Activated CD8-positive, alpha-beta memory T cell treated with anti-CD3 and anti-CD28 coated beads for 1 hour (primary cell): ENCODE measurements at places on chromosomes 5 and 9.

DNA sequence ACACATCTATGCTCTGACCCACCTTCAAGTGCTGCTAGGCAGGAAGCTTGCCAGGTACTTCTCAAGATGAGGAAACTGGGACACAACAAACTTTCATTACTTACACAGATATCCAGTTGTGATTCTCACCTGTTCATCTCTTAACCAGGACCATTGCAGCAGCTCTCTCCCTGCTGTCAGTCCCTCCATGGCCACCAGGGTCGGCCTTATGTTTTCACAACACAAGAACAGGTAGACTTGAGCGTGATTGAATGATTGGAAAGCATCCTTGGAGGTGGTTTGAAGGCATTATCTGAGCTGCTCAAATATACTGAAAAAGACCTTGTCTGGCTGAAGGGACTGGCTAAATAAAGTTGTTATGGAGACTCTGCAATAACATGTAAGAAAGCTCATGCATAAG lies 94.4 kb downstream of the MTREX start:
- no peak for DNase-seq

DNA sequence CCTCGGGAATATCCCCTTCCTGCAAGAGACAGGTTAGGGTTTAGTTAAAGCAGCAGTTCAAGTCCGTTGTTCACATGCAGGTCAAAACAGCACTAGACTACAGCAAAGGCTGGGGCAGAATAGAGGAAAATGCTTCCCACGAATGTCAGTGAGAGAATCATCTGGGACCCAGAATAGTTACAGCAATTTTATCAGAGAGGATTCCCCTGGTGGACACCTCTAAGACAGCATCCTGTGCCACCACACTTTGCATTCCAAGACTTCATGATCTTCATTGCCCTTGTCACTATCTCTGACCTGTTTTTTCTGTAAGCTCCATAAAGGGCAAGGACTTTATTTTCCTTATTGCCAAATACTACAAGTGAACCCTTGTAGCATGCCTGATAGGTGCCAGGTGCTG lies 12.9 kb downstream of the GRXCR2 start:
- DNase-seq: no peak

GRCh38 chr9:133347515-133347984 lies 381 bp downstream of the MED22 start:
- DNase-seq: no peak

GRCh38 chr5:166341740-166342337 lies 1949.6 kb upstream of the WWC1 start:
- DNase-seq: no peak

DNA sequence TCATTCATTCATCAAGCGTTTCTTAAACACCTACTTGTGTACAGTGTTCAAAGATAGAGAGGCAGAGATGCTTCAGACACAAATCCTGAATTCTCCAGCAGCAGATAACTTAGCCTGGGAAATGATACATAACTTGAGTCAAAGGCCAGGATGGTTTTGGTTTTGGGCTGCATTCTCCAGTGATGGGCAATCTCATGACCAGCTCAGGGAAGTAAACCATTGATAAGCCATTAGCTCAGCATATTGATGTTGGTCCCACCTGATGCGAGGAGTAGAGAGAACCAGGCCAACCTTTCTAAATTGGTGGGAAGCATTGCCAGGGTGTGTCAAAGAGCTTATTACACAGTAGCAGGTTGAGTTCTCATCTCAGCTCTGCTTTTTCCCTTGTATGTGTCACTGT lies 53.0 kb downstream of the SH3RF2 start:
- DNase-seq: no peak

DNA sequence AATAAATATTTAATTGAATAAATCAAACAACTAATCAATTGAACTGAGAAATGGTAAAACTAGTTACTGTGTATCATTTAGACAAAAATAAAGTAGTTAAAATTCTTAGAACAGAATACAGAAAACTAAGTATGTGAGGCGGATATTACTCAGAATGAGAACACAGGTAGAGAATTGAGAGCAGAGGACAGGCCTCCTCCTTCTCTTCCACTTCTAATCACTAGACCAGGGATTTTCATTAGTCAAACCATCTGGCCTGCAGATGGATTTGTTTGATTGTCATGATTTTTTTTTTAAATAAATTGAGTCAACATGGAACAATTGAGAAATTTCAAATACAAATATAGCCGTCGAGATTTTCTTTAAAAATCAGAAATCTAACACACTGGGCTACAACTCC lies 198.6 kb upstream of the HMHB1 start:
- DNase-seq: no peak

GRCh38 chr9:71096421-71097108 lies 24.9 kb downstream of the TRPM3 start:
- no peak for DNase-seq

DNA sequence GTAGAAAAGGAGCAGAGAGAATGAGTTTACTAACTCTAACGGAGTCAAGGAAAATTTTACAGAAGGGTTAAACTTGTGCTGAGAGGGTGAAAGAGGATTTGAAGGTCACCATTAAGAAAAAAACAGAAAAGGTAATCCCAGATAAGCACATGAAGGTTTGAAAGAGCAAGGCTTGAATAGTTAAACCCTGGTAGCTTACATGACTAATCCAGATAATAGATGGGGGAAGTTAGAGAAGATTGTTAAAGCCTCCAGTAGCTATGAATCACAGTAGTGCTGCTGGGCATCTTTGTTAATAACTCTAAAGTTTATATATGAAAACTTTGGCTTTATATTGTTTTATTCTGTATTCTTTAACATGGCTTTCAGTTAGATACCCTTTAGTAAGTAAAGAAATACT lies 354.5 kb upstream of the FTMT start:
- no peak for DNase-seq

GRCh38 chr9:128382261-128382660 lies 11.1 kb downstream of the URM1 start:
- DNase-seq: no peak

- no peak for DNase-seq
Observed at GRCh38 chr5:31617867-31618266, 21.1 kb upstream of the PDZD2 start.

GRCh38 chr9:70134360-70134759 lies 90.7 kb downstream of the MAMDC2 start:
- no peak for DNase-seq

GRCh38 chr9:93464395-93464794 lies 11.0 kb upstream of the FAM120AOS start:
- no peak for DNase-seq

- no peak for DNase-seq
Observed at GRCh38 chr9:134535171-134535570, 106.4 kb upstream of the COL5A1 start.

DNA sequence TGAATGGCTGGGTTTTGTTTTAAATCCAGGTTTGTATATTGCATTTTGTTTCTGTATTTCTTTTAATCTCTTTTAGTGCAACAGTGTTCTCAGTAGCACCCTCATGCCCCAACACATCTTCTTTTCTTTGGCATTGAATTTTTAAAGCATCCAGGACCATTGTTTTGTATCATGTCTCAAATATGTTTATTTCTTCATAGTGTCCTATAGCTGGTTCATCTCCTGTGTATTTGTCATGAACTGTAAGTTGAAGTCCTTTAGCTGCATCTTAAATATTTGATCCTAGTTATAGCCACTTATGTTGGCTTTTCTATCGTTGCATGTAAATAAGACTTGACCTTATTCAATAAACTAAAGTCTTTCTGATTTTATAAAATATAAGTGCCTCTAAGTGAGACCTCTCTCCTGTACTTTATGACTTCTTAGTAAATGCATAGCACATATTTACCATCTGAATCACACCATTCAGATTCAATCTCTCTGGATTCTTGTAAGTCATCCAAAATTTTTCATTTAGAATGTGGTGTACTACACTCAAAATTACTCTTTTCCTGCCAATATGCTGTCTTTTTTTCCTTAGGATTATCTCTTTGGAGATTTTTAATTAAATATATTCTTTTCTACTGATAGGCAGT lies 21.0 kb upstream of the ERCC6L2 start:
- DNase-seq: no peak

GRCh38 chr9:32292611-32293010 lies 91.8 kb upstream of the ACO1 start:
- DNase-seq: no peak

- no peak for DNase-seq
Observed at GRCh38 chr5:95913663-95914062, 48.0 kb downstream of the ELL2 start.

DNA sequence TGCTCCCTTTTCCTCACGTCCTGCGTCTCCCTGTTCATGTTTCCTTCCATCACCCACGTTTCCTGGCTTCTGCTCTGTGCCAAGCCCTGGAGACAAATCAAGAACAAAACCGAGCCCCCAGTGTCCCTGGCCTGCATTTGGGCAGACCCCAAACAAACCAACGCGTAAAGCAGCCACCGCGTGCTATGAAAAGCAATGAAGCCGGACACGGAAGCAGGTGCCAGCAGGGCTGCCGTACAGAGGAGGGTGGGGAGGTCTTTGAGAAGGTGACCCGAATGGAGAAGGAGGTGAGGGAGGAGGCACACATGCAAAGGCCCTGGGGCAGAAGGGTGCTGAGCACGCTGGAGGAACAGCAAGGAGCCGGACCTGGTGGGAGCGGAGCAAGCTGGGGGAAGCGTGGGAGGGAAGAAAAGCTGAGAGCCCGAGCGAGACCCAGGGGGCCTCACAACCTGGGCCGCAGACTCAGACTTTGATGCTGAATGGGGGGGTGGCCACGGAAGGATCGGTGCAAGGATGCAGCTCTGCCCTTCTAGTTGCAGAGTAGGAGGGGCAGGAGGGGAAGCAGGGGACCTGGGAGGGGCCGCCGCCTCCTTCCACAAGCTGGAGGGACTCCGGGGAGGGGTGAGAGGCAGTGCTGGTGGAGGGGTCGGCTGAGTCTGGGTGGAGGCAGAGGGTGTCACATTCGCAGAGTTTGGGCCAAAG lies 1.4 kb upstream of the QSOX2 start:
- DNase-seq: no peak

- no peak for DNase-seq
Observed at GRCh38 chr9:106868565-106868964, 5.6 kb downstream of the ZNF462 start.

GRCh38 chr5:22604711-22605110 lies 248.4 kb downstream of the CDH12 start:
- DNase-seq: no peak

GRCh38 chr9:124526174-124526573 lies 19.0 kb upstream of the NR5A1 start:
- DNase-seq: no peak

DNA sequence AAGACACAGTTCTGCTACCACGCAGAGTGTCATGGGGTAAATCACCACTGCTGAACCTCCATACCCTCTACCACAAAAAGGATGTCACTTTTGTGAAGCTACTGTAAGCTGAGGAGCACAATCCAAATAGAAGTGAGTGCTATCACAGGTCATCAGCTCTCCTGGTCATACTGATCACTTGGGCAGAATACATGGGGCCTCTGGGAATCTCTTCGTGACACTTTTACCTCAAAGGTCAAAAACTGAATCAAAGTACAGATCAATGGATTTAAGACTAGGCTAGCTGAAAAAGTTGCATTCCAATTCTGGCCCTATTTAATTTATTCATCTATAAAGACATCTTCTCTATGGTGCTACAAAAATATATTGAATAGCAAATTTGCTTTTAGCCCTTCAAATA lies 115.5 kb downstream of the MPDZ start:
- DNase-seq: no peak

GRCh38 chr9:109496841-109497225 lies 1.3 kb downstream of the PTPN3 start:
- DNase-seq: no peak

- DNase-seq: no peak
Observed at GRCh38 chr9:17775656-17776055, 196.8 kb downstream of the SH3GL2 start.

DNA sequence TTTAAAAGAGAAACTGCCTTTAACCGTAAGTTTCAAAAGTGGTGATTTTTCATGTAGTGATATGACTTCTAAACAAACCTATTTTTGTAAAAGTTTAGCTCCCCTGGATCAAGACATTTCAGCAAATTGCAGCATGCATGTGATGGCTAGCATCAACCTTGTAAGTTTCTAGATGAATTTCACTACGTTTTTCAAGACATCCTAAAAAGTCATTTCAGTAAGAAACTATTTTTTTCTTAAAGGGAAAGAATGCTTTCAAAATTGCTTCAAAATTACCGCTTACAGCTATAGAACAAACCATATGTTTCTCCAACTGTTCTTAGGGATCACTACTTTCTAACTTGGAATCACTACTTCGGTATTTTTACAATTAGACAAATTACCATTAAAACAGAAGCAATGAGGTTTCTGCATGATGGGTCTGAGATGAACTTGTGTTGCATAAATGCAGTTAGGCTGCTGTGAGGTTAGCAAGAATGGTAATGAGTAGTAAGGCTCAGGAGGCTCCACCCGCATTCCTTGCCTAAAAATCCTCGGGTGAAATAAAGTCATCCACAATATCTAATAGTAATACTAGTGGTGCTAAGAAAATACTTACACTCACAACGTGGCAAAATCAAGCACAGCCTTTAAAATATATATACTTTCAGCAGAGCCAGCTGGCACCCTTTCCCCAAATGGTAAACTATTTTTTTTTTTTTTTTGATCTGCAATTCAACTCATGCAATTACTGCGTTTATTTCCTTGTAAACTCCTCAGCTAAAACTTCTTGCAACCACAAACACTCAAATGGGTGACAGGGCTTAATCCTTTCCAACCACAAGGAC lies 53.8 kb downstream of the CDC14B start:
- no peak for DNase-seq

- no peak for DNase-seq
Observed at GRCh38 chr5:147989994-147990393, 73.8 kb upstream of the SPINK5 start.

GRCh38 chr9:76629205-76629990 lies 134.8 kb upstream of the PCA3 start:
- DNase-seq: no peak

DNA sequence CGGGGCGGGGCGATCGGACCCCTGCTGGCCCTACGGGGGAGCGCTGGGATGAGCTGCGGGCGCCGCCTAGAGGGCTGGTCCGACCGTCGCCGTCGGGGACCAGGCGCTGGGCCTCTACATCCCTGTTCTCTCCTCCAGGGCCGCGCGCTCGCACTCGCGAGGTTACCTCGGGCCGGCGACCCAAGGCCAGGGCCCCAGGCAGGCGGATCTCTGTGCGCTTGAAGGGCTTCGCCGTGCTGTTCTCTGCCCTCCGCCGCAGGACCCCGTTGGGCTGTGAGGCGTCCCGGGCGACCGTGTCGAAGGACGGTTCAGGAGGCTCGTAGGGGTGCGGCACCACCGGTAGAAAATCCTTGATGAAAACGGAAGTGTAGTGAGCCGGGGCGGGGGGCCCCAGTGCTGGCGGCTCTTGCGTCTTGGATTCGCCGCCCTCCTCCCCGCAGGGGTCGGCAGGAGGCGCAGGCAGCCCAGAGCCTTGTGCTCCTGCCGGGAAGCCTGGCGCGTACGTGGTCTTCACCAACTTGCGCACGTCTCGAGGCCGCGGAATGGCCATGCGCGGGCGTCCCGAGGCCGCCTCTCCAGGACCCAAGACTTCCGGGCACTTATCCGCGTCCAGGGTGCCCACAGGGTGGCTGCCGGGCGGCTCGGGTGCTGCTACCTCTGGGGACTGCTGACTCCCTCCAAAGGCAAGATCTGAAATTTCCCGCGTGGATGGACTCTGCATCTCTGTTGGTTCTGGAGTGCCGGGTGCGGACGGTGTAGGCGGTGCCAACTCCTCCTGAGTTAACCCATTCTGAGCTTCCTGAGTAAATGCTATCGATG lies 2.0 kb downstream of the PROB1 start:
- DNase-seq: peak; percentile 67

- DNase-seq: no peak
Observed at GRCh38 chr5:129748913-129749880, 1.3 kb downstream of the MINAR2 start.
